Fibroblast of skin of left quadriceps (primary cell): ENCODE measurements at places on chromosomes 13 and 19.

DNA sequence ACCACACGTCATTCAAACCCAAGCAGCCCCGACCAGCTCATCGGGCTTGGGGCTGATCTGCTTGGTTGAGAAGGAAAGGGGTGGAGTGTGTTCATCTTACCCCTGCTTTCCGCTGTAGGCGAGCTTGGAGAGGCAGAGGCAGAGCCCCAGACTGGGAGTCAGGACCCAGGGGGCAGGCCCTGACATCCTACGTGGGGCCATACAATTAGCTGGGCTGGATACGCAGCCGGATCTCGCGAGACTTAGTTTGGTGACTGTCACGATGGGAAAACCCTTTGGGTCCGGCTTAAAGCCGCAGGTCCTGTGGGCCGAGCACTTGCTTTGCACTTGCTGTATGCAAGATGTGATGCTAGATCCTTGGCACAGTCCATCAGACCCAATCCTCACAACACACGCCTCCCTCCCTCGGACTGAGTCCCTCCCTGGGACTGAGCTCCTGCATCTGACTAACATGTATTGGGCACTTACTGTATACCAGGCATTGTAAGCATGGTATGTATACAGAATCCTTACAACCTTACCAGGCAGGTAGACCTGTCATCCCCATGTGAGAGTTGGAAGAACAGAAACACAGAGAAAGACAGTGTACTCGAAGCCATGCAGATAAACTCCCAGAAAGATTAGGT lies 3.7 kb downstream of the CEACAM16 start:
- DNase-seq, result no peak

- no peak for DNase-seq
These were observed 1.1 kb upstream of the MRPL34 start for GRCh38 chr19:17304386-17305215.

GRCh38 chr19:42068361-42068755 lies 1.6 kb downstream of the GRIK5 start:
- DNase-seq, result no peak

- no peak for DNase-seq
These were observed 741.0 kb upstream of the KLHL1 start for GRCh38 chr13:70849222-70849621.

DNA sequence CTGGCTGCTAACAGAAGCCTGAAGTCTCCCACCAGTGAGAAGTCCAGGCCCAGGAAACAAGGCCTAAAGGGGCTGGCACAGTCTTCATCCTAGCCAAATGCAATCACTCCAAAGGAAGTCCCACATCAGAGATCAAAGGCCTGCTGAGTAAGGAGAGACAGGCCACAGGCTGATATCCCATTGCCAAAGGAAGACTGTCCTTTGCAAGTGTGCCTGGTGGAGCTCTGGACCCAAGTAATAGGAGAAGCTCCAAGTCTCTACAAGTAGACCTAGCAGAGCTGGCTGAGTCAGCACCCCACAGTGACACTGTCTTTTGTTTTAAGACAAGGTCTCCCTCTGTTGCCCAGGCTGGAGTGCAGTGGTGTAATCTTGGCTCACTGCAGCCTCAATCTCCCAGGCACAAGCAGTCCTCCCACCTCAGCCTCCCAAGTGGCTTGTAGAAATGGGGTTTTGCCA lies 4.5 kb downstream of the DBP start:
- no peak for DNase-seq

- no peak for DNase-seq
These were observed 49.7 kb downstream of the KLF12 start for GRCh38 chr13:74084375-74084935.

DNA sequence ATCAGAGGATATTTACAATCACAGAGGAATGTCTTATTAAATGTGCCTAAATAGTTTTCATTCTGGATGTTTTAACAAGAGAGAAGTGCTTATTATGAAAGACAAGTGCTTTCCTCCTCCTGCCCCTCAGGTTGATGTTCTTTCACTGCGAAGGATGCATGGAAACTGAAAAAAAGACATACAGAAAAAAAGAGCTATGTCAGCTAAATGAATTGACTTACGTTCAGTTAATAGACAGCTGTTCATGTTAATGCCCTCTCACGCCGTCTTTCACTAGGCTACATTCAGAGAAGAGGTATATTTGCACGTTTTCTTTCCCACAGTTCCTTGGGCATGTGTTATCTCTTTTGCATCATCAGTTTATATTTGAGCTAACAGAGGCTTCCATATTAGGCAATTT lies 821.8 kb upstream of the PCDH9 start:
- DNase-seq, result no peak

- no peak for DNase-seq
These were observed 4.0 kb downstream of the HSD11B1L start for GRCh38 chr19:5684694-5685430.

DNA sequence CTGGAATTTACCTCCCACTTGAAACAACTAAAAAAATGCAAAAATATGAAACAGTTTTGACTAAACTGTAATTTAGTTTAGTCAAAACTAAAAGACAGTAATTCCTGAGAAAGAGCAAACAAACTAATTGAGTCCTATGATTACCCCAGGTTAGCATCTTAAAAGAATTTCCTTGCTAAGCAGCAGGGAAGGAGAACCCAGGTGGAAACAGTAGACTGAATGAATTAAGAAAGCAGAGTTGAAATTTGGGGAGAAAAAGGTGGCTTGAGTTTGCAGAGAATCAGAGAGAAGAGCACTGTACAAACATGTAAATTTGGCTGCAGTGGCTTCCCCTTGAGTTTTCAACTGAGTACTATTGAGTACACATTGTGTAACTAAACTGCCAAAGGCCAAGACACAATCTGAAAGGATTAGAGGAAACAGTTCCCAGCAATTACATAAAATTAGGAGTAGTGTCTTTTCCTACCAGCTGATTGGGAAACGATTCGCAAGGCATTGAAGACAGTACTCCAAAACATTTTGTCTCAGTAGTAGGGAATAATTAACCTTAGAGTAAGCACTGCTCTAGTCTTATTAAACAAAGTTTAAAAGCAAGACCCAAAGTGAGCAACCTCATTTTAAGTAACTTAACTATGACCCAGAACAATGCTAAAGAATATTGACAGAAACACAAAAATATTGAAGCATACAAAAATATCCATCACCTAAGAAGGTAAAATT lies 820.5 kb downstream of the DACH1 start:
- no peak for DNase-seq

- DNase-seq, result no peak
These were observed 48.9 kb downstream of the PTPRS start for GRCh38 chr19:5291588-5292193.

- peak; percentile 36 for DNase-seq
These were observed 3.5 kb downstream of the FSTL3 start for GRCh38 chr19:679418-680286.

- no peak for DNase-seq
These were observed 19.8 kb downstream of the SLC25A42 start for GRCh38 chr19:19083413-19084178.

GRCh38 chr19:34667349-34668076 lies 9.4 kb downstream of the SCGB2B2 start:
- DNase-seq, result no peak

- DNase-seq, result no peak
These were observed 26.9 kb downstream of the CDK8 start for GRCh38 chr13:26280822-26281221.

GRCh38 chr13:25846222-25846984 lies 205.4 kb downstream of the SHISA2 start:
- no peak for DNase-seq

DNA sequence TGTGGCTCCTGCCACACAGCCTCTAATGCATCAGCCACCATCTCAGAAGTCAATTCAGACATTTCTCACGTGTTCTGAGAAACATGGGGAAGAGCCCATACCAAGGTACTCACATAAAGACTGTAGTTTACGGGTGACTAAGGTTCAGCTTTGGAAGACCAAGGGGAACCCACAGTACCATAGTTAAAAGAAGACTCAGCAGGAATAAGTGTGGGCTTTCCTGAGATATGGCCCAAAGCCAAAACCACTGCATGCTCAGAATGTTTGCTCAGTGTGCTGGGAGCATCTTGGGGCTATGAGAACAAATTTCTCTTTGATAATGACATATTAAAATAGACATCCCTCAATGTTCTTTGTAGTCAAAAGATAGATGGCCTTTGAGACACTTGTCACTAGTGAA lies 283.8 kb downstream of the DCT start:
- peak; percentile 84 for DNase-seq

DNA sequence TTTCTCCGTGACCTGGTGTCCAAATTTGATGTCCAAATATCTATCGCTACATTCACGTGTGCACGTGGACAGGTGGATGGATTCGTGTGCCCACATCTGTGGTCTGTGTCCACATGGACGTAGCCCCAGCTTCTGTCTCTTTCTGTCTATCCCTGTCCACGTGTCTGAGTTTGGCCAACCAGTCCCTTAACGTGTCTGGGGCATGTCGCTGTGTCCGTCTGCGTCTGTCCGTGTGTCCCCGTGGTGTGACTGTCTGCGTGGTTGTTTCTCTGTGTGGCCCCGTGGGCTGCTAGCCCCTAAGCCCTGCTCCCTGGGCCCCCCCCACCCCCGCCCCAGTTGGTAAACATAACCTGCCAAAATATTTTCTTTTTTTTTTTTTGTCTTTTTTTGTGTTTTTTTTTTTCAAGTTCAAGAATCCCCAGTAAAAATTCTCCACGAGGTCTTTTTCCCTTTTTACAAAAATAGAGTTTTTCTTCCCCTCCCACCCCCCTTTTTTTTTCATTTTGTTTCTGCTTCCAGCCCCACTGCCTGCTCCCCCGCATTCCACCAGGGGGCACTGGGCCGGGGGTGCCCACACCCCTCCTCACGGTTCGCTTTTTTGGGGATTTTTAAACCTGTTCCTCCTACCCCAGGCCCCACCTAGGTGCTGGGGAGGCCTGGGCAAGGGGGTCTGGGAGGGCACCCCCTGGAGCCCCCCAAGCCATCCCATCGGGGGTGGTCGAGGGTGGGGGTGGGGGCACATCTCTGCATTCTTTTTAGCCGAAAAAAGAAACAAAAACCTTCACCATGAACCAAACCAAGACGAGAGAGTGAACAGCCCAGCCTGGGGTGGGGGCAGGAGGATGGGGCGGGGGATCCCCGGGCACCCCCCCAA lies 18.3 kb downstream of the PRKCSH start:
- DNase-seq, result no peak

DNA sequence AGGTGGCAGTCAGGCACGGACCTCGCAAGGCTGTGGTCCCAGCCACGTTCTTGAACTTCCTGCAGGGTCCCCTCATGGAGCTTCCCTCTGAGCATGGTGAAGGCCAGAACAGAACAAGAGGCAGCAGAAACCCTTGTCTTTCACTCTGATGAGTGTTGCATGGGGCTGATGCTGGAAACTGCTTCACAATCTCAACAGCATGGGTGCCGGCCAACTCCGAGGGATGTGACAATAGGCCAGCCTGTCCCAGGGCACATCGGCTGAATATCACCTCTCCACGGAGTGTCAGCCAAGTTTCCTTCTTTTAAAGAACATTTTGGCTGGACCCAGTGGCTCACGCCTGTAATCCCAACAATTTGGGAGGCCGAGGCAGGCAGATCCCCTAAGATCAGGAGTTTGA lies 173.9 kb downstream of the FOXO1 start:
- no peak for DNase-seq

- DNase-seq, result no peak
These were observed 50.3 kb upstream of the CYP2A7 start for GRCh38 chr19:40932008-40932959.

DNA sequence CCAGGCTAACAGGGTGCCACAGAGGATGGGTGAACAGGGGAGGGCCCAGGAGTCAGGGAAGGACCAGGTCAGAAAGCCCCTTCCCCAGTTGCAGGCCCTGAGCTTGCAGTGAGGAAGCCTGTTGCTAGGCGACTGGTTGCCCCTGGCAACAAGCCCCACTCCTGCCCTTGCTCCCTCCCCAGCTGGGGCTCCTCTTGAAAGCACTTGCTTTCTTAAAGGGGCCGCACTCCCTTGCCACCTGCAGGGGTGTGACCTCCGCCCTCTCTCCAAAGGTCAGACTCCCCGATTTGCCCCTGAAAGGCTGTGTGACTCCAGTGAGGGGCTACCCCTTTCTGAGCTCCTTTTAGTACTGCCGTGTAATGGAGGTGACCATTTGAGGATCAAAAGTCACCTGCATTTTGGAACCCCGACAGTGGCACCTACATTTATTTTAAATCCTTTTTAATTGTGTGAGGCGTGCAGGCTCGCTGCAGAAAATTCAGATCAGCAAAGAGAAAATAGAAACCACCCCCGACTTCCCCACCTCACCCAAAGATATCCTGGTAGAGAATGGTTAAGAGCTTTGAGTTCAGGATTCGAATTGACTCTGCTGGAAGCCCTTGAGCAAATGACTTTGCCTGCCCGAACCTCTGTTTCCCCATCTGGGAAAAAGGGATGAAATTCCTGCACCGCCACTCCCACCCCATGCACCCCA lies 4.8 kb downstream of the FCHO1 start:
- no peak for DNase-seq

DNA sequence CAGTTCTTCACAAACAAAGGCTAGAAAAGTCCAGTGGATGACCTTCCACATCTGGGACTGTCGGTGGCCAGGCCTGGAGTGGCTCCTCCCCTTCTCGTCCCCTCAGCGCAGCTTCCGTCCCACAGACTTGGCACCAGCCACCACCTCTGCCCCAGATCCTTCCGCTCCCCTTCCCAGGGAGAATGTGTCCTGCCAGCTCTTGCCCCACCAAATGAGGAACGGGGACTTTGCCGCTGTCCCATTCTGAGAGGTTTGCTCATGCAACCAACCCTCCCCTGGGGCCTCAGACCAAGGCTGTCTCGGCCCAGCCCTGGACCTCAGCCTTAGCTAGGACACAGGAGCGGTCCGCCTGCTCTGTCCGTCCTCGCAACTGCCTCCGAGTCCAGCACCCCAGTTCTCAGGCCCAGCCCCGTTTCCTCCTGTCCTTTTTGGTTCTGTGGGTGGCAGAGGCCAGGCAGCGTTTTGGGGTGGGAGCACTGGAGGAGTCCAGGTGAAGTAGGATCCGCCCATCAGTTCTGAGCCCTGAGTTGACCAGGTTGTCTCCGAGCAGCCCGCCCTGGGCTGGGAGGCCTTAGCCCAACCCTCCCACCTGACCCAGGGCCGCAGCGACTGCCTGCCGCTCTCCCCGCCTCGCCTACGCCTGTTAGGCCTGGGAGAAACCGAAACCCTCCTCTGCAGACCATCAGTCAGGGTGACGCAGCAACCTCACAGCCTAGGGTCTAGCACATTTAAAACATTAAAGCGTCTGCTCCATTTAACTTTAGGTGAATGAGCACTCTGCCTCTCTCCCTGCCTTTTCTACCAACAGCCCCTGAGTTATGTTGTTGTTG lies 284.3 kb downstream of the FOXO1 start:
- DNase-seq, result no peak

DNA sequence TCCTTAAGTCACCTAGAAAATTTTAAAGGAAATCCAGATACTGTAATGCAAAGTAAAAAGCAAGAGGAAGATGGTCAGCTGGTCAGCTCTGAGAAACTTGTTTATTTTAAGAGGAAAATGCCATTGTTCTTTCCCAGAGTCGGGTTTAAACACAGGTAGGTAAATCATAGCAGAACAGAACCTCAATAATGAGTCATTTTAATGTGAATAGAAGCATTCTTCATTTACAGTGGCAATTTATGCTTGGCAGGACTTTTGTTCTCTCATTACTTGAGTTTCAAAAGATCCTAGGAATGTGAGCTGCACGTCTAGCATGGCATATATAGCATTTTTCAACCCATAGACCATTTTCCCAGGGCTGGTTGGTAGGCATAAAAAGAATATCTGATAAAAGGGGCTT lies 132.3 kb downstream of the LIG4 start:
- no peak for DNase-seq

- no peak for DNase-seq
These were observed 58.3 kb upstream of the CLDN10 start for GRCh38 chr13:95494082-95494681.
